Right lung (tissue), 10 donors: ENCODE measurements at places on chromosomes 12 and 14. TPM values are rescaled to one million over a fixed set of nuclear protein-coding genes. Genes with fewer than 3 reads are reported as not detected.

- DNase-seq: no peak
Measured at GRCh38 chr12:123038966-123039365, 58.5 kb downstream of the ARL6IP4 start.

GRCh38 chr12:96176575-96176974 lies 17.6 kb upstream of the ELK3 start:
- DNase-seq: no peak

DNA sequence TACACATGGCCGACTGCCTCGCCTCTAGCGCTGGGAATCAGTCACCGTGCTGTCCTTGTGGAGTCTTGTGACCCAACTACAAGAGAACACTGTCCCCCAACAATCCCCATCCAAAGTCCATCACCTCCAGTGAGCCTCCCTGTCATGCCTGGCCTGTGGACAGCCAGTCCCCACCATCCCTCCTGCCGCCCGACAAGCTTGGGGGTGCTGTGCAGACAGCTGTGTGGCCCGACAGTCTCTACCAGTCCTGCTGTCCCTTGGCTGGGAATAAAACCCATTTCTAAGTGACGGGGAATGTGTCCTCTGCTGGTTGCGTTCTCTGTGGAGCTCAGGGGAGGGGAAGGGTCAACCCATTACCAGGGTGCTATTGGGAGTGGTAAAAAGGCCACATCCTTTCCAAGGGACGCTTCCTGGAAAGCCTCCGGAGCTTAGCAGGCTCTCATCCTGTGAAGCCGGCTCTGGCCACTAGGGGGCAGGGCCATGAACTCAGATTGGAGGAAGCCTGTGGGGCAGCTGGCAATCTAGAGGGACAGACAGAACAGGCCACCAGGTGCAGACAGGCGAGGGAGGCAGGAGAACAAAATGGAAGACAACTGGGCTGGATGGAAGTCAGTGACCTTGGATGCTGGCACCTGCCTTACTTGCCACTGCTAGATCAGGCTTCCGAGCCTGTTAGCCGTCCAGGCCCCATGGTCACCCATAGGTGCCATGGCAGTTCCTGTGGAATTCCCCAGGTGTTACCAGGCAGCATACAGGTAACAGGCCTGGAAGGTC lies 12.0 kb upstream of the BLTP3B start:
- DNase-seq: peak; percentile 12

- no peak for DNase-seq
Measured at GRCh38 chr12:109479761-109480160, 2.3 kb downstream of the UBE3B start.

- DNase-seq: no peak
Measured at GRCh38 chr12:113818833-113819232, 147.3 kb downstream of the RBM19 start.

GRCh38 chr12:75974323-75975187 lies 57.0 kb downstream of the PHLDA1 start:
- DNase-seq: no peak

- no peak for DNase-seq
Measured at GRCh38 chr12:69474456-69474855, 4.3 kb downstream of the FRS2 start.

- DNase-seq: no peak
Measured at GRCh38 chr12:110079477-110080400, 31.4 kb upstream of the C12orf76 start.

- DNase-seq: peak; percentile 32
Measured at GRCh38 chr14:58428118-58428683, 682 bp downstream of the KIAA0586 start.

DNA sequence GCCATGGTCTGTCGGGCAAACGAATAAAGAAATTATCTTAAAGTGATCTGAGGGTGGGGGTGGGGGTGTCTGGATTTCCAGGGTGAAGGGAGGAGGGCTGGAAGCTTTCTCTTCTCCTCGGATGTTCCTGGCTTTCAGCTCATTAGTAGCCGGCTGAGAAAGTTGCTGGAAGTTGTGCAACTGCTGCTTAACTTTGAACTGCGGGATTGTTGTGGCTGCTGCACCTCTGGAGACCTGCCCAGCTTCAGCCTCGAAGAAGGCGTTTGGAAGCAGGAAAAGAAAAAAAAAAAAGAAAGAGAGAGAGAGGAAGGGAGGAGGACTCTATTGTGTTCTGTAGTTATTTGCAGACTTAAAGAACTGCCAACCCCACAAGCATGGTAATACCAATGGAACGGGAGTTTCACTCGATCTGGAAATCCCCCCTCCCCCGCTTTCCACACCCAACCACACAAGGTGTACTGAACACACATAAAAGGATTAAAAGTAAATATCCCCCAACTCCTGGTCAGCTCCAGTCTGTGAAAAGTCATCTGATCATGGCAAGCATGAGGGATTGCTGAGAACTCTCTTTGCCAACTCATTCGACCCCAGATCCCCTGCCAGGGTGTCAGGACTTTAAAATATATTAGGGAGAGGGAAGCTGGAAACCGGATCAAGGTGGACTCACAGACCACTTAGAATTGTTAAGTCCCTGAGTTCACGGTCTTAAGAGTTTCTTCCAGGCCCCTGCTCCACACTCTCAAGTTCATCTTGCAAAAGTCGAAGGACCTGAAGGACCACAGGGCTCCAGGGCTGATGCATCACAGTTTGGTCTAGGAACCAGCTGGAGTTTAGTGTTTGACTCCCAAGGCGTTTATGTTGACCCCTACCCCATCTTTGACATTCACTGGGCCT lies at the start of gene RASSF9:
RASSF9 (minus strand) TSS at position 213 of the 894 bp plus-strand sequence; CDS start at position 5, 208 bp downstream.
- peak; percentile 73 for DNase-seq

DNA sequence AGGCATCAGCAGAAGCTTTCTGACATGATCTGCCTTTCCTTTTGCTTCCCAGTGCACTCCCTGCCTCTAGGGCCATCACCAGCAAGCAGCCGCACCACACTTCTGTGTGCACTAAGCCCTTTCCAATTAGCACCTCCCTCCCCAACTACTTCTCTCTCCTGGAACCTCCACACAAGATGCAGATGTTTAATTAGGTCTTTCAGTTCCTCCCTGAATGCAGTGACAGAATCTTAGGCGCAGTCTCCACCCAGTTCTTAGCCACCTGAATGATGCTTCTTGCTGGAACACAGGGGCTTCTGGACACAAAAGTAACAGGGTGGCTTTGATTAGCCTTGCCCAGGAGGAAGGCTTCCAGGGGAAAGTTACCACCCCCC lies 32.9 kb downstream of the NIN start:
- no peak for DNase-seq

GRCh38 chr12:510071-510825 lies 50.5 kb downstream of the B4GALNT3 start:
- no peak for DNase-seq

GRCh38 chr12:39368096-39368495 lies 74.8 kb downstream of the KIF21A start:
- no peak for DNase-seq

DNA sequence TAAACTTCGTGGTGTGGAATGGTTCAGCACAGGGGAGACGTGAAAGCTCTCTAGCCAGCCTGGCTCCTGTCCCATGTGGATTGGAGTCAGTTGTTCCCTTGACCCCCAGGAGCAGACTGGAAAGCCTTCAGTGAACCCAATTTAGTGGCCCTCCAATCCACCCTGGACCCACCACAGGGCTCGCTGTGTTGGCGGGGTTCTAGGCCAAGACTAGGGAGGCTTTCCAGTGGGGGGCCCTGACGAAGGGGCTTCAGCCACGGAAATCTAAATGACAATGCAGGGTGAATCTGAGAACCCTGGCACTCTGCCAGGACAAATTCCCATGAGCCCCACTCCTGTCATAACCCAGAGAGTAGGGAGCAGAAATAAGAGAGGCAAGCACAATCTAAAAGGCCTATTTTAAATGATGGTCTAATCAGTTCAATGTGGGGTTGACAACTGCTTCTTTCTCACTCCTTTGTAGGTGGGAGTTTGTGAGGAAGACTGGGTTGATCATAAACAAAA lies 110.8 kb downstream of the SLC35F4 start:
- no peak for DNase-seq

GRCh38 chr12:1564067-1564466 lies 30.3 kb downstream of the FBXL14 start:
- no peak for DNase-seq

- DNase-seq: peak; percentile 53
Measured at GRCh38 chr14:75824318-75824717, 157.5 kb downstream of the TGFB3 start.

- DNase-seq: no peak
Measured at GRCh38 chr14:89215114-89215513, 201.9 kb downstream of the FOXN3 start.

DNA sequence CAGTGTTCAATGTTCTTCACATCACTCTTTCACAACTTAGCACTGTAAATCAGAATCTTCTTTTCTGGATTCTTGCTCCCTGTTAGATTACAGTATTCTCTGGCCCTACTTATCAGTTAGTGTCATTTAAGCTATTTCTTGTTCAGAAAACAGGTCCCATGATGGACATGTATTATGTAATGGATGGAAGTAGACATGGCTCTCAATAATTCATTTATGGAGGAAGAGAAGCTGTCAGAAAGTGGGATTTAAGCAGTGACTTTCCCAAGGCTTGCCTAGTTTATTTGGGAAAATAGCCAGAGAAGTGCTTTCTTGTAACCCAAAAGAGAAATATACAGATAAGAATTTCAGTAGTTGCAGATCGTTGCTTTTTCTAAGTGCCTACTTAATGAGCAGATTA lies 1.6 kb downstream of the ERC1 start:
- no peak for DNase-seq

- no peak for DNase-seq
Measured at GRCh38 chr14:56195704-56196103, 77.5 kb downstream of the PELI2 start.

GRCh38 chr14:67908052-67908754 lies 88.6 kb downstream of the RAD51B start:
- DNase-seq: no peak

DNA sequence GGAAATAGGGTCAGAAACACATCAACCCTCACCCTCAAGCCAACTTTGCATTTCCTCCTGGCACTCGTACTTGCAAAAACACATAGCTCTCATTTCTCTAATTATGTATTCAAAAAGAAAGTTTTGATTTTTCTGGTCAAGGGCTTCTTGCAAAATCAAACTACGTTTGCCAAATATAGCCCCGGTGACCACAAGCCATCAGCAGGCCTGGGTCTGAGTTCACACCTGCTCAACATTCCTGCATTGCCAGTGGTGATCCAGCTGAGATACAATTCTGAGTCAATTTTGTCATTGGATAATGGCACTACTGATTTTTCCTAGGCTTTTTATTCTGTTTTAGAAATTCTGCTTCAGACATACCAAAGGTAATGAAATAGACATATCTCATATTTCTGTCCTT lies 10.7 kb upstream of the BHLHE41 start:
- DNase-seq: no peak

DNA sequence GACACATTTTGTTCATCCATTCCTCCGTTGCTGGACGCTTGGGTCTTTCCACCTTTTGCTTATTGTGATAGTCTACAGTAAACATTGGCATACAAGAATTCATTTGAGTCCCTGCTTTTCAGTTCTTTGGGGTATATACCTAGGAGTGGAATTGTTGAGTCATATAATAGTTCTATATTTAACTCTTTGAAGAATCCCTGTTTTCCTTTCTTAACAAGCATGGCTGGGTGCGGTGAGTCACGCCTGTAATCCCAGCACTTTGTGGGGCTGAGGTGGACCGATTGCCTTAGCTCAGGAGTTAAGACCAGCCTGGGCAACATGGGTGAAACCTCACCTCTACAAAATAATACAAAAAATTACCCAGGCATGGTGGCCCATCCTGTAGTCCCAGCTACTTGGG lies 75.4 kb downstream of the CCDC92 start:
- no peak for DNase-seq

- no peak for DNase-seq
Measured at GRCh38 chr14:64715146-64715627, 11.0 kb downstream of the PLEKHG3 start.

- DNase-seq: no peak
Measured at GRCh38 chr12:101847325-101847724, 16.6 kb upstream of the GNPTAB start.

- no peak for DNase-seq
Measured at GRCh38 chr12:85630851-85631250, 205.4 kb downstream of the RASSF9 start.

Gene CCT2
- 248 TPM for polyA plus RNA-seq

Gene COCH
- 1.1 TPM for polyA plus RNA-seq

Gene RPGRIP1
- 0.53 TPM for polyA plus RNA-seq

Gene EID3
- 6.1 TPM for polyA plus RNA-seq

Gene CLEC2B
- polyA plus RNA-seq: 39.0 TPM
